ENCODE measurements at places on chromosomes 4 and X.

- no peak for DNase-seq
Measured at GRCh38 chr4:71772592-71772991, 11.3 kb downstream of the GC start.

DNA sequence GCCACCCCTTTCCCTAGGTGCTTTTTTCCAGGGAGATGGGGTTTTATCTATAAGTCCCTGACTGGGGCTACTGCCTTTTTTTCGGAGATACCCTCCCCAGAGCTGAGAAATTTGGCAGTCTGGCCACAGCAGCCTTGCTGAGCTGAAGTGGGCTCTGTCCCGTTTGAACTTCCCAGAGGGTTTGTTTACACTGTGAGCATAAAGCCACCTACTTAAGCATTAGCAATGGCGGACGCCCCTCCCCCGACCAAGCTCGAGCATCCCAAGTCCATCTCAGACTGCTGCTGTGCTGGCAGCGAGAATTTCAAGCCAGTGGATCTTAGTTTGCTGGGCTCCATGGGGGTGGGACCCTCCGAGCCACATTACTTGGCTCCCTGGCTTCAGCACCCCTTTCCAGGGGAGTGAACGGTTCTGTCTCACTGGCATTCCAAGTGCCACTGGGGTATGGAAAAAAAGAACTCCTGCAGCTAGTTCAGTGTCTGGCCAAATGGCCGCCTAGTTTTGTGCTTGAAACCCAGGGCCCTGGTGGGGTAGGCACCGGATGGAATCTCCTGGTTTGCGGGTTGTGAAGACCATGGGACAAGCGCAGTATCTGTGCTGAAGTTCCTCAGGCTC lies 456.4 kb upstream of the HTR2C start:
- no peak for DNase-seq

DNA sequence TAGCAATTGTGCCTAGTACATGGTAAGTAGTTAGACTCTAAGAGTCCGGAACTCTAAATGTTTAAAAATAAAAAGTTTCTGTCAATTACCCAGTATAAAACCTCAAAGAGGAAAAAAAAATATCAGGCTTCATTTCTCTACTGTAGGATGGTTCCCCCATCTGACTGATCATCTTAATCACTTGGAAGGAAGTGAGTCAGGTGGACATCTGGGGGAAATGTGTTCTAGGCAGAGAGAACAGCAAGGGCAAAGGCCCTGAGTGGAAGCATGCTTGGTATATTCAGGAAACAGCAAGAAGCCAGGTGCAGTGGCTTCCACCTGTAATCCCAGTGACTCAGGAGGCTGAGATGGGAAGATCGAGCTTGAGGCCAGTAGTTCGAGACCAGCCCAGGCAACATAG lies 2.9 kb upstream of the EIF1AX start:
- DNase-seq, result no peak

- no peak for DNase-seq
Measured at GRCh38 chr4:184843984-184844554, 18.3 kb upstream of the ACSL1 start.

GRCh38 chr4:136557396-136557795 lies 974.9 kb downstream of the PCDH18 start:
- DNase-seq, result no peak

DNA sequence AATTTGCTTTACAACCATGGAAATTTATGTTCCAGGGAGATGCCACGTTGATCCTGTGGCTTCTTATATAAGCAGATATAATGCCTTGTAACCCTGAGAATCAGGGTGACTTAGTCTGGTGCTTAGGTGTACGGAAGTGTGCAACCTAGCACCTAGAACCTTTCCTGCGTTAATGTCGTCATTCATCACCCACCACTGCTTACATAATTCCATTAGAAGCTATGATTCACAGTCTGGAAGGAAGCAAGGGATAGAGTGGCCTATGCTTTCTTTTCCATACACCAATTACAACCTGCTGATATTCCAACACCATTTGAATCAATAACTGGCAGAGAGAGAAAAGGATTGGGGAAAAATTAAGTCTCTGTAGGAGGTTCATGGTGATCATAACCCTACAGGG lies 17.3 kb upstream of the CXCL8 start:
- no peak for DNase-seq

GRCh38 chr4:39763714-39764572 lies 66.0 kb downstream of the UBE2K start:
- no peak for DNase-seq

DNA sequence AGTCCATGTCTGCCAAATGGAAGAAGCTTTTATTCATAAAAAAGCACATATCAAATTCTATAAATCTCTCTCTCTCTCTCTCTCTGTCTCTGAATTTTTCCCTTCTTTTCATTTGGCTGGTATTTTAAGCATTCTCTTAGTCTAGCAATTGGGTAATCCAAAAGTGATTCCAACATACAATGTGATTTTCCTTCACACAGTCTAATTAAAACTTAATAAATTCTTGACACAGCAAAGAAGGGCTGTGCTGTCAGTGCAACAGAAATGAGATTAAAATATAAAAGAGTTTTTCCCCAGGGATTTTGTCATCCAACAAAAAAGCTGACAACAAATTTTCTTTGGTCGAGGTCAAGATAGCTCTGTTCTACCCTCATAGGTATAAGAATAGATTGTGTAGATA lies 216.9 kb downstream of the CENPC start:
- no peak for DNase-seq

DNA sequence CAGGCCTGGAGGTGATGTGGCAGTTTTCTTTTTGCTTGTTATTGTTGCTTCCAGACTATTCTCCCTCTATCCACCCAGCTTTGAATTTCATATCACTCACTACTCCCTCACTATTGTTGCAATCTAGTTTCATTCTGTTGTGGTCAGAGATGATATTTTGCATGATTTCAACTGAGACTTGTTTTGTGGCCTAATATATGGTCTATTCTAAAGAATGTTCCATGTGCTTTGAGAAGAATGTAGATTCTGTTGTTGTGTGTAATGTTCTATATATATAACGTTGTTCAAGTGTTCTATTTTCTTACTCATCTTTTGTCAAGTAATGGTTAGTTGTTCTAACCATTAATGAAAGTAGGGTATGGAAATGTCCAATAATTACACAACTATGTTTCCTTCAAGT lies 59.0 kb downstream of the THOC2 start:
- DNase-seq, result no peak

- DNase-seq, result no peak
Measured at GRCh38 chr4:55014876-55015275, 110.5 kb downstream of the KDR start.

GRCh38 chrX:29911673-29912072 lies 303.7 kb upstream of the MAGEB2 start:
- DNase-seq, result no peak

DNA sequence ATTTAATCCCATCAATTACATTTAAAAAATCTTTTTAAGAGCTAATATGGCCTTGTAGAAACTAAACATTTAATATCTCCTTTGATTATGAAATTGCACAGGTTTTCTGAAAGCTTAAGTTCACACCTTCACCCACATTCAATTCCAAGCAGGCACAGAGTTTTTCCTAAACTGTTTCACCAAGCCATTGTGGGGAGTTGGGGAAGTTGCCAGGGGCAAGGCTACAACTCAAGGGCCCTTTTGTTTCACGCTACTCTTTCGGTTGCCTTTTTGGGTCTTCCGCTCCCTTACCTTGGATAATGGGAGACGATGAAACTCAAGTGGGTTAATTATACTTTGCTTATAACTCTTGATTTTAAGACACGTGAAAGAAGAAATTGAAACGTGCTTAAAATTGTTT lies 33.3 kb downstream of the APBB2 start:
- no peak for DNase-seq

- no peak for DNase-seq
Measured at GRCh38 chr4:189232274-189232673, 708.4 kb upstream of the FRG1 start.

DNA sequence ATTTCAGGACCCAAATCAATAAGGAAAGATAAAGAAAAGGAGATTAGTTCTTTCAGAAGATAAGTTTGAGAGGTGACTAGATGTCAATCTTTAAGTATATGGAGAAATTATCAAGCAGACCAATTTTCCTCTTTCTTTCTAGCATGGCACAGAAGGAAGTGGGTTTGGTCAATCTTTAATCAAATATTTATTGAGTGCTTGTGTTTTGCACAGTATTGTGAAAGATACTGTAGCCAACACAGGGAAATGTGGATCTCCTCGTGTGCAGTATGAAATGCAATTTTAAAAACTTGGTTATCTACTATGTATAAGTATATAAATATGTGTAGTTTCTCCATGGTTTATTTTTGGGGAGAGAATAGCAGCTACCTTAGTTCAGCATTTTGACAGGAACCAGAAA lies 655.2 kb downstream of the RAPGEF2 start:
- no peak for DNase-seq

DNA sequence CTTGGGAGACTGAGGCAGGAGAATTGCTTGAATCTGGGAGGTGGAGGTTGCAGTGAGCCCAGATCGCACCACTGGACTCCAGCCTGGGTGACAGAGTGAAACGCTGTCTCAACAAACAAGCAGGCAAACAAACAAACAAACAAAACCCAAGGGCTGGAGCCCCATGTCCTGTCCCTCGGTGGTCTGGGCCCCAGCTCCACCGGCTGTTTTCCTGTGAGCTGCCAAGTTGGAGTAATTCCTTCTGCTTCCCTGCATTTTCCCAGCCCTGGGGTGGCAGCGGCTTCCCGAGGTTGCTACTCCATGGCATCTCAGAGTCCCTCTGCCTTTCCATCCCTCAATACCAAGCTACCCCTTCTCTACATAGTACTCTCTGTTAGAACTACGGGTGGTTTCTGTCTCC lies 43.2 kb downstream of the RGS12 start:
- no peak for DNase-seq

DNA sequence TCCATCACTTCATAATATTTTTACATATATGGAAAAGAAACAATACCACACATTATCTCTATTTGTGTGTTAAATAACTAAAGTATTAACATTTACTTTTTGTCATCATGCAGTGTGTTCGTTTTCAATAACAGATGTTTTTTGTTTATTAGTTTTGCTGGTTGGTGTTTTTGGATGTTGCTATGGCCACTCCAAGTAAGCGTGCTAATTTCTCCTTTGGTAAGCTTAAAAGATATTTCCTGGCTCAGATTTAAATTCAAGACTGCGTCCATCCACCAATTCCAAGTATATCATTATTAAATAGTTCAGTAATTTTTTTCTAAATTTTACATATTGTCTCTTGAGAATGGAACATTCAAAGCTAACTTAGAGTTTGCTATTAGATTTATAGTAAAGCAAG lies 235.4 kb upstream of the IL1RAPL1 start:
- no peak for DNase-seq

DNA sequence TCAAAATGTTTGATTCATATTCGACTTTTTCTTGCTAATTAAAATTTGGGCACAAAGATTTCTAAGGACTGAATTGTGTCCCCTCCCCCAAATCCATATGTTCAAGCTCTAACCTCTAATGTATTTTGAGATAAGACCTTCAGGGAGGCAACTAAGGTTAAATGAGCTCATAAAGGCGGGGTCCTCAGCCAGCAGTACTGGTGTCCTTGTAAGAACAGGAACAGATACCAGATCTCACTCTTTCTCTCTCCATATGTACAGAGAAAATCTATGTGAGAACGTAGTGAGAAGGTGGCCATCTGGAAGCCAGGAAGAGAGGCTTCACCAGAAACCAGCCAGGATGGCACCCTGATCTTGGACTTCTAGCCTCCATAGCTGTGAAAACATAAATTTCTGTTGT lies 116.9 kb downstream of the VEGFC start:
- DNase-seq, result no peak

GRCh38 chr4:152117520-152117919 lies 356.7 kb upstream of the GATB start:
- DNase-seq, result no peak

DNA sequence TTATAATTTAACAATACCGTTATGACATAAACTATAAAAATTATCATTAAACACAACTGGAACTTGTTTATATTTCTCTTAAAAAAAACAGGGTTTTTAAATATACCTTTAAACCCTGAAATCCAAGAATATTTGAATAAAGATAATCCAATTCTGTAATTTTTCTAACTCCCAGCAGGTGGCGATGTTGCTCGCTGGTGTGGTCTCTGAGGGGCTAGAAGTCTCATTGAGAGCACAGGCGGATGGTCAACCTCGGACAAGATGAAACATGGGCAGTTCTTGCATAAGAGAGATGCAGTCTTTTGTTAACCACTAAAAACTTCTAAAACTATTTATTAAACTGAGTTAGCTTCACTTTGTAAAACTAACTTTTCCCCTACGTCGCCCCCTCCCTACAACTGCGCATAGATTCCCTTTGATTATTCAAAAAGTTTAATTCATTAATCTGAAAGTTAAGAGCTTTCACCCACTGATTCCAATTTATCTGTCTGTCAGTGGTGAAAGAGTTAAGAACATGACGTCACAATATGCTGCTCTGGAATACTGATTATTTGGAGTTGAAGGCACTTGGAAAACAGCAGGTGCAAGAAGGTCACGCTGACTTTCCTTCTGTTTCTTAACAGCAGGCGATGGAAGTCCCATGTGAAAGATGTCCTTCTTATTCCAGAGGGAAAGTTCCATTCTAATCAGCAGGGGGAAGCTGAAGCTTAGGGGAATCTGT lies 29.5 kb downstream of the DMP1 start:
- peak; percentile 3 for DNase-seq

- no peak for DNase-seq
Measured at GRCh38 chr4:110793890-110794554, 171.1 kb upstream of the PITX2 start.

- DNase-seq, result no peak
Measured at GRCh38 chr4:100289946-100290345, 99.7 kb upstream of the DDIT4L start.

DNA sequence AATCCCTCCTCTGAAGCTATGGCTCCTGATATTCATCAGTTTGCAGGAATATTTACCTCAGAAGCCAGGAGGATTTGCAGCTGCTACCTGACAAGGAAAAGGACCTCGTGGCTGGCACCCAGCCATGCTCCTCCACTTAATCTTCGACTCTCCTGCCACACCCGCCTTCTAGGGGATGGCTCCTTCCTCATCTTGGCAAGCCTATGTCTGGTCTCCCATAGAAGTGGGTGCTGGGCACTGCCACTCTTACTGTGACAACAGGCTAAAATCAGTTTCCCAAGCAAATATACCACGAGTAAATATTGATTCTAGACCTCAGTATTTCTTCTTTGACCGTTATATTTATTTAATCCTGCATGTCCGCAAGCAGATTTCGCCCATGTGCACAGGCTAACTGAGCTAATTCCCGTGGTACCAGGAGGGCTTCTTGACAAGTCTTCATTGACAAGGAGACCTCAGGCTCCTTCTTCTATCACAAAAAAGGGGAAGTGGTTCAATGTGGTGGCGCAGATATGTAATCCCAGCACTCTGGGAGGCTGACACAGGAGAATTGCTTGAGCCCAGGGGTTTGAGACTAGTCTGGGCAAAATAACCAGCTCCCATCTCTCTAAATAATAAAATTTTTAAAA lies 52.6 kb upstream of the DCTD start:
- no peak for DNase-seq

DNA sequence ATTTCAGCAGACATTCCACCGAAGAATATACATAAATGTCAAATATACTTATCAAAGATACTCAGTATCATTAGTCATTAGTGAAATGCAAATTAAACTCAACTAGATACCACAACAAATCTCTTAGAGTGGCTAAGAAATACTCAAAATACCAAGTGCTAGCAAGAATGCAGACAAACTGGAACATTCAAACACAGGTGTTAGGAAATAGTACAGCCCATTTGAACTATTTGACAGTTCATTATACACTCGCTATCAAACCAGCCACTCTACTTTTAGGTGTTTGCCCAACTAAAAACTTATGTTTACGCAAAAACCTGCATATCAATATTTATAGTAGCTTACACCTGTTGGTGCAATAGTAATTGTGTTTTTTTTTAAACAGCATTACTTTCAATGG lies 8.8 kb downstream of the ADAM29 start:
- no peak for DNase-seq

Measured in activated CD8-positive, alpha-beta memory T cell treated with anti-CD3 and anti-CD28 coated beads for 48 hours (primary cell).